ENCODE measurements at places on chromosomes 11 and 22.

- H3K4me3 ChIP-seq: no peak overlapping the region
- H3K4me1 ChIP-seq: no peaks in the 10 kb centered on the region
- H3K27me3 ChIP-seq: peaks cover 5% of the 10 kb centered on the region
Observed at GRCh38 chr11:126494831-126495230, 139.3 kb downstream of the ST3GAL4 start.

DNA sequence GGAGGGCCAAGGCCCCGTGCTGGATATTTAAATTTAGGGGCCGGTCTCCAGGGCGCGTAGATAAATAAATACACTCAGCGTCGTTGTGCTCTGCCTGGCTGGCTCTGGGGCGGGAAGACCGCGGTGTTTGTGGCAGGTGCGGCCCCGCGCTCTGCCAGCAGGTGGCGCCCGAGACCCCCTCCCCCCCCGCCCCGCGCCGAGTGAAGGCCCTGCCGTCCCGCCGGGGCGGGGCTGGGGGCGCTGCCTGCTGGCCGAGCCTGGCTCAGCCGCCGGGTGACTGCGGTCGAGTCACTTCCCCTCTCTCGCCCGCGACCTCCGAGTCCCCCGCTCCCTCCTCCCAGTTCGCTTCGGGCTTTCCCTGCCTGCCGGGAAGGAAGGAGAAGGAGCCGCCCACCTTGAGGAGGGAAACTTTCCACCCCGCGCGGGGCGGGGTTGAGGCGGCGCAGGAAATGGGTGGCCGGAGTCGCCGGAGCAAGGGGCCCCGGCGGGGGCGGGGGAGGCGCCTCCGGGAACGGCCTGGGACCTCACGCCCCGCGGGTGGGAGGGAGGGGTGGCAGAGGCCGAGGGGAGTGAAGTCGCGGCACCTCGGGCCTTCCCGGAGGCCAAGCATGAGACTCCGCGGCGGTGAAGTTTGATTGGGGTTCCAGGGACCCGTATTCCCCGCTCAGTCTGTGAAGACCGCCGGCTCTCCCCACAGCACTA, 1.6 kb upstream of the EHBP1L1 start:
- H3K36me3 ChIP-seq: peaks cover 4% of the 10 kb centered on the region
- peak overlapping the region; percentile 89 for H3K4me3 ChIP-seq
- H3K27ac ChIP-seq: peak overlapping the region; percentile 51
- peaks cover 46% of the 10 kb centered on the region for H3K4me1 ChIP-seq
- DNase-seq: peak; percentile 95

- no peaks in the 10 kb centered on the region for H3K36me3 ChIP-seq
- DNase-seq: peak; percentile 89
- no peak overlapping the region for H3K4me3 ChIP-seq
- no peaks in the 10 kb centered on the region for H3K27me3 ChIP-seq
- H3K4me1 ChIP-seq: no peaks in the 10 kb centered on the region
Observed at GRCh38 chr22:30754971-30755758, 60.5 kb downstream of the OSBP2 start.

DNA sequence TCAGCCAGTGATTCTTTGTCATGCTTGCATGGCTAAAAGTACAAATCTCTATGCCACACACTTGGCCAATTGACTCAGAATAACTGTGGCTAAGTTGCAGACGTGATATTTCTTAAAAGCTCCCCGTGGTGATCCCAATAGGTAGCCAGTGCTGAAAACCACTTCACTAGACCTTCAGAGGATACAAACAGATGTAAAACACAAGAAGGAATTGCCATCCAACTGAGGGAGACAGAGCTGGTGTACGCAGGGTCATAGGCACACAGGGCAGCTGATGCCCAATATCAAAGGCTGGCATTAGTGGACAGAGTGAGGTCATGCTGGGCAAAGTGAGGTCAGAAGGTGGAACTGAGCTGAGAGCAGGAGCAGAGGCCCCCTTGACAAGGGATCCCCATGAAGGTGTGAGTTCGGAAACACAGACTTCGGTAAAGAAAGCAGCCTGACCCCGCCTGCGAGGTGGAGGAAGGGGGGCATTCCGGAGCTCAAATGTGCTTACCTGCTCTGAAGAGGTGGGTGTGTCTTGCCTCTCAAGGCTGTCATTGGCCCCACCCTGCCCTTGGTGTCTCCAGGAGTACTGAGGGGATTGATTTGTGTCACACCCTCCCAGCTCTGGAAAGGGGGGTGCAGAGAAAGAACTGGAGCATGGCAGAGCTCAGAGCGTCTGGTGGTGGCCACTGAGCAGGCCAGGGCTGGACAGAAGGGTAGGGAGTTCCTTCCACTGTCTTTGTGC, 344.9 kb upstream of the B3GAT1 start:
- H3K27ac ChIP-seq: no peak overlapping the region
- DNase-seq: no peak
- H3K36me3 ChIP-seq: no peaks in the 10 kb centered on the region
- no peaks in the 10 kb centered on the region for H3K4me1 ChIP-seq
- no peak overlapping the region for H3K4me3 ChIP-seq
- no peaks in the 10 kb centered on the region for H3K27me3 ChIP-seq

GRCh38 chr11:123209591-123209990, 14.5 kb upstream of the CLMP start:
- no peak overlapping the region for H3K4me3 ChIP-seq
- peaks cover 6% of the 10 kb centered on the region for H3K4me1 ChIP-seq
- H3K27ac ChIP-seq: no peak overlapping the region
- DNase-seq: no peak
- H3K36me3 ChIP-seq: no peaks in the 10 kb centered on the region

GRCh38 chr22:49642331-49642730, 185.3 kb downstream of the BRD1 start:
- no peak overlapping the region for H3K4me3 ChIP-seq
- H3K4me1 ChIP-seq: no peaks in the 10 kb centered on the region
- no peak overlapping the region for H3K27ac ChIP-seq
- DNase-seq: no peak
- H3K36me3 ChIP-seq: no peaks in the 10 kb centered on the region

DNA sequence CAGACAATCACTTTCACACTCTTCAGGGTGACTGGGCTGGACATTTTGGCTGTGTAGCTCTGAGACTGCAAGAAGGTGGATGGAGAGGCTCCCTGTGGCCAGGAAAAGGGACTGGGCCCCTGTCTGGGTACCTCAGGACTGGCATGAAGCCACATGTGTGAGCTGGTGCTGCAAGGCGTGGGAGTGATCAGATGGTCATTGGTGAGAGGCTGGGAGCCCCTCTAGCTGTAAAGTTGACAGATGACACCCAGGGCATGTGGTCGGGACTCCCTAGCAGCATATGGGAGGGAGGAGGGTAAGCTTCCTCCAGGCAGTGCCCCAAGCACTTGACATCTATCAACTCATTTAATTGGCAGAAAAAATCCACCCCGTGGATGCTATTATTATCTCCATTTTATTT, 18.9 kb upstream of the CABP2 start:
- no peak for DNase-seq
- peaks cover 5% of the 10 kb centered on the region for H3K27me3 ChIP-seq
- H3K36me3 ChIP-seq: no peaks in the 10 kb centered on the region
- H3K4me1 ChIP-seq: no peaks in the 10 kb centered on the region

GRCh38 chr11:86722748-86723147, 50.3 kb upstream of the ME3 start:
- peaks cover 17% of the 10 kb centered on the region for H3K4me1 ChIP-seq
- no peaks in the 10 kb centered on the region for H3K36me3 ChIP-seq
- H3K4me3 ChIP-seq: no peak overlapping the region
- no peak for DNase-seq
- no peak overlapping the region for H3K27ac ChIP-seq
- no peaks in the 10 kb centered on the region for H3K27me3 ChIP-seq

DNA sequence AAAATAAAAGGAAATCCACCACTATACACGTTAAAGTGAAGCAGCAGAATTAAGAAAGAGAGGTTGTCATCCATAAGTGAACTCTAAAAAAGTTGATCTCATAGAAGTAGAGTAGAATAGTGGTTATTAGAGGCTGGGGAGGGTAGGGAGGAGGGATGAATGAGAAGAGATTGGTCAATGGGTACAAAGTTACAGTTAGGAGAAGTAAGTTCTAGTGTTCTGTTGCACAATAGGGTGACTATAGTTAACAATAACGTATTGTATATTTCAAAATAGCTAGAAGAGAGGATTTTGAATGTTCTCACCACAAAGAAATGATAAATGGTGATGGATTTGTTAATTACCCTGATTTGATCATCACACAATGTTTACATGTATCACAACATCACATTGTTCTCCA, 72.0 kb downstream of the CD82 start:
- H3K27ac ChIP-seq: no peak overlapping the region
- H3K4me3 ChIP-seq: no peak overlapping the region
- H3K36me3 ChIP-seq: no peaks in the 10 kb centered on the region
- H3K27me3 ChIP-seq: no peaks in the 10 kb centered on the region
- no peaks in the 10 kb centered on the region for H3K4me1 ChIP-seq

DNA sequence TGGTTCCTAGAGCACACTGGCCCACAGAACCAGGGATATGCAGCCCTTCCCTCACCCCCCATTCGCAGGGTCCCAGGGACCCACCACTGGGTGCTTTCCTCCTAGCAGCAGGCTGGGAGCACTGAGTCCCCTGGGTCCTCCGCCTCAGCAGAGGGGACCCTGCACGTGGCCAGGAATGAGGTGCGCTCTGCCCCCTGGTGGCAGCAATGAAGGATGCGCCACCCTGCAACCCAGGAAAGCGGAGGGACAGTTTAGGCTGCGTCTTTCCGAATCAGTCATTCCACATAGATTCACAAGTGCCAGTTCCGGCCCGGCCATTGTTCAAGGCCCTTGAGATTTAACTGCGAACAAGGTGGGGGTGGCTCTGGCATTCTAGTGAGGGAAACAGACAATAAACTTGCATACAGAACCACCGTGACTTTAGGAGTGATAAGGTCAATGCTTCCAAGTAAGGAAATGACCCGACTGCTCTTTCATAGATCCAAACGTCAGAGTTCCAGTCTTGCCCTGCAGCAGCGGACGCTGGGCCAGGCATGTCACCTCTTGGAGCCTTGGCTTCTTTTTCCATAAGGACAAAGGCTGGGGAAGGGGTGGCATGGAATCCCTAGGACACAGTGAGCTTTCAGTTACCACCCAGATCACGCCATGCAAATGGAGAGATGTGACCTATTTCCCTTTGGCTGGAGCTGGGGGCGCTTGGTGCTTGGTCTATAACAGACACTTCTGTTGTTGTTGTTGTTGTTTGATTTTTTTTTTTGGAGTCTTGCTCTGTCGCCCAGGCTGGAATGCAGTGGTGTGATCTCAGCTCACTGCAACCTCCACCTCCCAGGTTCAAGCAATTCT, 7.7 kb downstream of the RIN1 start:
- H3K4me1 ChIP-seq: peaks cover 42% of the 10 kb centered on the region
- peak; percentile 62 for DNase-seq
- H3K27me3 ChIP-seq: no peaks in the 10 kb centered on the region
- H3K4me3 ChIP-seq: no peak overlapping the region
- peaks cover 24% of the 10 kb centered on the region for H3K36me3 ChIP-seq

GRCh38 chr11:9619971-9620370, 43.9 kb upstream of the SWAP70 start:
- no peaks in the 10 kb centered on the region for H3K36me3 ChIP-seq
- H3K4me1 ChIP-seq: peaks cover 12% of the 10 kb centered on the region
- no peak overlapping the region for H3K4me3 ChIP-seq
- no peak overlapping the region for H3K27ac ChIP-seq

DNA sequence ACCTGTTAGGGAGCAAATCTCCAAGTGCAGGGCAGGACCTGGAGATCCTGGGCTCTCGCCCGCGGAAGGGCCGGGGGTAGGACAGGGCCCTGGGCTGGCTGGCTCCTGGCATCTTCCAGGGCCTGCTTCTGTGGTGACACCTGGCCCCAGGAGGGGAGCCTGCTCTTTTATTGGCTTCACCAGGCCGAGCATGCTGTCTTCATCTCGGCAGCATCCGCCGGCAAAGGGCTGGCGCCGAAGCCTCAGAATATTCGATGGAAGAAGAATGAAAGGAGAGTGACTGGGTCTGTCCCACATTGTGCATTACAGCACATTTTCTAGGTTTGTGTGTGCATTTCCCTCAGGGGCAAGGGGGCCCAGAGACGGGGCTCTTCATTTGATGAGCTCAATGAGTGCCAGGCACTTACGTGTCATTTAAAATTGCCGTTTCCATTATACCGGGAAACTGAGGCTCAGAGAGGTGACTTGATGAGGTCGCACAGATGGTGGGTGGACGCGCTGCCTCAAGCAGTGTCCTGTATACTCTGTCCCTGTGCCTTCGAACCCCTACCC, 70.0 kb downstream of the RBX1 start:
- H3K36me3 ChIP-seq: no peaks in the 10 kb centered on the region
- peak overlapping the region; percentile 80 for H3K27ac ChIP-seq
- peaks cover 4% of the 10 kb centered on the region for H3K4me1 ChIP-seq
- no peak for DNase-seq

GRCh38 chr11:119418759-119419158, 4.2 kb downstream of the THY1 start:
- DNase-seq: no peak
- no peak overlapping the region for H3K4me3 ChIP-seq
- no peaks in the 10 kb centered on the region for H3K27me3 ChIP-seq
- H3K4me1 ChIP-seq: peaks cover 18% of the 10 kb centered on the region
- H3K36me3 ChIP-seq: peaks cover 16% of the 10 kb centered on the region

- no peak for DNase-seq
- no peak overlapping the region for H3K27ac ChIP-seq
- no peaks in the 10 kb centered on the region for H3K4me1 ChIP-seq
- H3K27me3 ChIP-seq: peaks cover 18% of the 10 kb centered on the region
- no peaks in the 10 kb centered on the region for H3K36me3 ChIP-seq
Observed at GRCh38 chr11:44784436-44784760, 57.6 kb downstream of the TSPAN18 start.

- no peak overlapping the region for H3K27ac ChIP-seq
- no peaks in the 10 kb centered on the region for H3K36me3 ChIP-seq
- no peak for DNase-seq
- H3K27me3 ChIP-seq: no peaks in the 10 kb centered on the region
Observed at GRCh38 chr11:131877246-131877942, 507.0 kb downstream of the NTM start.

- H3K4me3 ChIP-seq: no peak overlapping the region
- H3K27me3 ChIP-seq: no peaks in the 10 kb centered on the region
- no peak for DNase-seq
- no peaks in the 10 kb centered on the region for H3K4me1 ChIP-seq
- no peaks in the 10 kb centered on the region for H3K36me3 ChIP-seq
Observed at GRCh38 chr11:17573526-17573925, 26.5 kb downstream of the OTOG start.

- H3K27ac ChIP-seq: no peak overlapping the region
- no peak overlapping the region for H3K4me3 ChIP-seq
- DNase-seq: no peak
- no peaks in the 10 kb centered on the region for H3K4me1 ChIP-seq
Observed at GRCh38 chr11:111500481-111500880, 11.7 kb downstream of the BTG4 start.

DNA sequence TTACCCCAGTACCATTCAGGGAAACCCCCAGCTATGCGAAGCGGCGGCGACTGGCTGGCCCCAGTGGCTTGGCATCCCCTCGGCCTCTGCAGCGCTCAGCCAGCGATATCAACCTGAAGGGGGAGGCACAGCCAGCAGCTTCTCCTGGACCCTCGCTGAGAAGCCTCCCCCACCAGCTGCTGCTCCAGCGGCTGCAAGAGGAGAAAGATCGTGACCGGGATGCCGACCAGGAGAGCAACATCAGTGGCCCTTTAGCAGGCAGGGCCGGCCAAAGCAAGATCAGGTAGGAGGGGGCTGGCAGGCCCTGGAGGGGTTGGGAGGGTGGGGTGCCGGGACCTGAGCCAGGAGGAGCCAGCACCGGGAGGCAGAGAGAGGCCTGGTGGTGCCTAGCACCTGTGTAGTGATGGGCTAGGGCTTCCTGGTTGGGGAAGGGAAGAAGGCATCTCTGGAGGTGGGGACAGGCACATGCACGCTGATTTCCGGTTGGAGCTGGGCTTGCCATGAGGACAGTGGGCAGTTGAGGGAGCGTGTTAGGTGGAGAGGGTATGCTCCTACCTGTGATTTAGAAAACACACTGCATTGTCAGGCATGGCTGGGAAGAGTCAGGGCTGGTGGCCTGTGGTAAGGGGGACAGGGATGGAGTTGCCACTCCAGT, 22.3 kb downstream of the SHANK3 start:
- DNase-seq: no peak
- no peak overlapping the region for H3K27ac ChIP-seq
- no peaks in the 10 kb centered on the region for H3K27me3 ChIP-seq
- no peaks in the 10 kb centered on the region for H3K36me3 ChIP-seq
- no peak overlapping the region for H3K4me3 ChIP-seq

Measured in fibroblast of lung (primary cell).